ENCODE measurements at places on chromosomes 5 and 9.

DNA sequence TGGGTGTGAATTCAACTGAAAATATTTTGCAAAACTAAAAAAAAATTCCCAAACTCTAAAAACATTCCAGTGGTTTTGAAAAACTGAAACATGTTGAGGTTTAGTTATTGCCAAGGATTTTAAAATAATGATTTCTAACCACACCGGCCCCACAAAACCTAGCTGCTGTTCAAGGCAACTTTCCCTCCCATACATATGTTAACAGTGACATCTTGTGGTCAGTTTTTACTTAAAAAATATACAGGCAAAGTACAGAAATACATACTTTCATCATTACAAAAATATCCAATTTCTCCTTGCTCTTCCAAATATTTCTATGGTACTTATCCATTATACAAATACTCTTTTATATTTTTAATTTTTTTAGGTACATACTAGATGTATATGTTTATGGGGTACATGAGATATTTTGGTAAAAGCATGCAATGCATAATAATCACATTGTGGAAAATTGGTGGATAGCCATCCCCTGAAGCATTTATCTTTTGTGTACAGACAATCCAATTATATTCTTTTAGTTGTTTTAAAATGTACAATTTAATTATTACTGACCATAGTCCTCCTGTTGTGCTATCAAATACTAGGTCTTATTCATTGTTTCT lies 34.4 kb upstream of the MRPS30 start:
- peak; percentile 6 for DNase-seq

DNA sequence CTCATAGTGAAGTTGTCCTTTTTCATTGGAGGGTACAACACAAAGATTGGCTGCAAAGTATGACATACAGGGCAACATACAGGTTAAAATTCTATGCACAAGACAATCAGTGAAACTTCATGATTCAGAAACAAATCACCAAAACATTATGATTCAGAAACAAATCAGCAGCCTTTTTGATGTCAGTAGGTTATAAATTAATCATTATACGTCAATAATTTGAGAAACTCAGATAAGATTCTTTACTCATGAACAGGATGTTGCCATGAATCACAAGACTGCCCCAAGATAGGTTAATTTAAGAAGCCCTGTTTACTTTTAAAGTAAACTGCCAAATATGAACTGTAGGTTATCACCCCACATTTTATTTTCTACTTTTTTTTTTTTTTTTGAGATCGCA lies 62.2 kb upstream of the IL33 start:
- DNase-seq = no peak

- DNase-seq = no peak
Measured at GRCh38 chr5:177271113-177271512, 32.4 kb downstream of the RAB24 start.

DNA sequence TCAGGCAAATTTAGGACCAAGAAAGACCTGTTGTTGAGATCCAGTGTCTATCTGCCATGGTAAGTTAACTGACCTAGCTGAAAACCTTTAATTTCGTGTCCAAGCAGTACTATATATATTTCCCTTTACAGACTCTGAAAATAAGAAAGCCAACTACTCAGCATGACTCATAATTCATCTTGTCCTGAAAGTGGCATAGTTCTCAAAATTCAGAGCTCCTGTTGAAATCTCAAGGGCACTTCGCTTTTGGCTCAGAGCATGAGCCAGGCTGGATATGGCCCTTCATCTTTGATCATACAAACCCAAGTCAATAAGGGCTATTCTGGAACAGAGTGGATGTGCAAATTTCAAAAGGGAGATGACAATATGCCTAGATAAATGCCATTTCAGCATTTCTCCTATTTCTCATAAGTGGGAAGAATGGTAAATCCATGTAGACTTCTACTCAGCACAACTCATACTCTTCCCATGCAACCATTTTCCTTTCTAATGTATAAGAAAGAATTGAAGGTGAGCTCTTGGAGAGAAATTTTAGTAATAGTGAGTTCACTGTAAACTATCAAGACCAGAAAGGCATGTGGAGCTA lies 567.9 kb upstream of the DAB2 start:
- DNase-seq = no peak

DNA sequence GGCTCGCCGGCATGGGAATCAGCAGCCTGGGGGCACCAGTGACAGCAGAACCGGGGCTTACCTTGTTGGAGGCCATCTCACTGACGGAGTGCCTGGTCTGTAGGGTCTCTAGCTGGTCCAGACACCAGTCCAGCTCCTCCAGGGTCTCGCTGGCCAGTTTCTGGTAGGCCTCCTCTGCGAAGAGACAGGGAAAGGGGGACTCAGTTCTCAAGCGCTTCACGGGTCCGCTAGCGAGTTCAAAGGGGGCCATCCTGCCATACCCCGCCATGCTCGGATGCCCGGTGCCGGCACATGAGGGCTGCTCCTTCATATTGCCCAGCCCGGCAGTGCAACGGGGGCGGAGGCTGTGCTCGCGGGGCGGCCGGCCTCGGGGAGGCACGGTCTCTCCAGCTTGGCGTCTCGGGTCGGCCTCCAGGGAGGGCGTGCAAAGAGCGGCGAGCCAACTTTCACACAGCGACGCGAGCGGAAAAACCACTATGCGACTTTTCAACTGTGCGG lies 456.0 kb downstream of the RAB3C start:
- DNase-seq = no peak

GRCh38 chr5:148910686-148911361 lies 84.4 kb downstream of the ADRB2 start:
- no peak for DNase-seq

- peak; percentile 33 for DNase-seq
Measured at GRCh38 chr5:150665044-150665443, 4.0 kb downstream of the MYOZ3 start.

- DNase-seq = no peak
Measured at GRCh38 chr9:68843239-68843638, 138.2 kb downstream of the PIP5K1B start.

GRCh38 chr5:134383980-134384697 lies 12.8 kb downstream of the UBE2B start:
- DNase-seq = no peak

GRCh38 chr9:95935861-95936578 lies 60.5 kb downstream of the ERCC6L2 start:
- no peak for DNase-seq

DNA sequence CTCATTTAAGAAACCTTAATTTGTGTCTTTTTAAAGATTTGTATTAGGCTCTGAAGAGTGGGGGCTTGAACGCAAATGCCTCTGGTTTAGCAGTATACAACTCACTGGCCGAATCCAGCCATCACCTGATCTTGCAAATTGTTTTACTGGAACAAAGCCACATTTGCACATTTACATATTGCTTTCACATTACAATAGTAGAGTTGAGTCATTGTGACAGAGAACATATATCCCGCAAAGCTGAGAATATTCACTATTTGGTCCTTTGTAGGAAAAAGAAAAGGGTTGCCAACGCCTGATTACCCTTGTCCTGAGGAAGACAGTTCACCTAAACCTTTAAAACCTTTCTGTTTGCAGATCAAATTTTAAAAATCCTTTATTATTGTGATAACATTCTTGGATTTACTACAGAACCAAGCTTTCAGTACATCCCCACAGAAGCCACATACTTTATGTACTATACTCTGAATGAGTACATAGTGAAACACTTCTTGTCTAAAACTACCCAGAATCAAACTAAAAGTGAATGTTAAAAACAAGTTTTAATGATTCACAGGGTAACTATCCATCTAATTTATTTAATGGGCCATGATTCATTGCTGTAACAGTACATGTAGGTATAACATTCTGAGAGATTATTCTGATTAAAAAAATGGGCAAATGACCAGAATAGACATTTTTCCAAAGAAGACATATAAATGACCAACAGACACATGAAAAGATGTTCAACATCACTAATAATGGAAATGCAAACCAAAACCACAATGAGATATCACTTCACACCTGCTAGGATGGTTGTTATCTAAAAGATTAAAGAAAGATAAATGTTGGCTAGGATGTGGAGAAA lies 161.0 kb downstream of the SLC25A46 start:
- peak; percentile 23 for DNase-seq

DNA sequence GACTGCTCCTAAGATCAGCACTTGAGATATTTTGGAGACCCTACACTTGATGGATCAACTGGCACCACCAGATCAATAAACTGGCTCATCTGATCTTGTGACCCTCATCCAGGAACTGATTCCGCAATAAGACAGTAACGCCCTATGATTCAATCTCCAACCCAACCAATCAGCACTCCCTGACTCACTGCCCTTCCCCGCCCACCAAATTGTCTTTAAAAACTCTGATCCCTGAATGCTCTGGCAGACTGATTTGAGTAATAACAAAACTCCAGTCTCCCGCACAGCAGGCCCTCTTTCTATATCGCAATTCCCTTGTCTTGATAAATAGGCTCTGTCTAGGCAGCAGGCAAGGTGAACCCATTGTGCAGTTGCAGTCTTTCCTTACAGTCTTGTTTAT lies 677.0 kb downstream of the LRRC70 start:
- DNase-seq = no peak

DNA sequence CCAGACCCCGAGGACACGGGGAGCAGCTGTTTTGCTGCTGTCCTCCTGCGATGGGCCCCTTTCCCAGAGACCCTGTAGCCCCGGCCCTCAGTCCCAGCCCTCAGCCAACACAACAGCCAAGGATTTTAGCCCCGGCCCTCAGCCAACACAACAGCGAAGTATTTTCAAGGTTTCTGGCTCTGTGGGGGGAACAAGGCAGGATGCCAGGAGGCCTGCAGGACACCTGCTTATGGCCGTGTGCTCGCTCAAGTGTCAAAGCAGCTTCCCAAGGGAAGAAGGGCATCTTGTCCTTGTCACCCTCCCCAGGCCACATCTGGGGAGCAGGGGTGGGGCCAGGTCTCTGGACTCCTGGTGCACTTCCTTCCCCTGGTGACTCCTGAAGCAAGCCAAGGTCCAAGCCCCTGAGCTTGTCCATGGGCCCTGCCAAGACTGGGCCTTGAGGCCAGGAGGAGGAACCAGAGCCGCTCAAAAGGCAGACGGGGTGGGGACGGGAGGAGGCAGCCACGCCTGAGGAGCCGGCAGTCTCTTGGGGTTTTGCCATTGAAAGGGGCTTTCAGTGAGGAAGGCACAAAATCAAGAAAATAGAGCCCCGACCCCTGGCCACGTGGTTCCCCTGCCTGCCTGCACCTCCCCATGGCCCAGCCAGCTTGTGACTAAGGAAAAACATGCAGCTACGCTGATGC lies 10.8 kb downstream of the KCNT1 start:
- no peak for DNase-seq

- no peak for DNase-seq
Measured at GRCh38 chr5:14522721-14523120, 58.9 kb upstream of the OTULINL start.

DNA sequence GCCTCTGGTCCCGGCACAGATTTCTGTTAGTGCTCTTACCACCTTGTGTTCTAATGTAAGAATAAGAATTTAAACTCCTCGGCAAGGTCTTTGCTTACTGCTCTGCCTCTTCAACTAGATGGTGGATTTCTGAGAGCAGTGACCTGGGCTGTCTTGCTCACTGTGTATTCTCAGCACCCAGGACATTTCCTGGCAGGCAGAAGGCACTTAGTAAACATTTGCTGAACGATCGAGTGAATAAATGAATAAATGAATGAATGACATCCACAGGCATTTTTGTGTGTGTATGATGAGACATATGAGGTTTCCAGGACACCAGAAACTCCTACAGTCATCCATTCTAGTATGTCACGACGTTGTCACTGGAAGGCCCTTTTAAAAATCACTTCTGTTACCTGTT lies 143.2 kb downstream of the BOD1 start:
- no peak for DNase-seq

- DNase-seq = peak; percentile 35
Measured at GRCh38 chr5:127572930-127573329, 55.5 kb downstream of the PRRC1 start.

DNA sequence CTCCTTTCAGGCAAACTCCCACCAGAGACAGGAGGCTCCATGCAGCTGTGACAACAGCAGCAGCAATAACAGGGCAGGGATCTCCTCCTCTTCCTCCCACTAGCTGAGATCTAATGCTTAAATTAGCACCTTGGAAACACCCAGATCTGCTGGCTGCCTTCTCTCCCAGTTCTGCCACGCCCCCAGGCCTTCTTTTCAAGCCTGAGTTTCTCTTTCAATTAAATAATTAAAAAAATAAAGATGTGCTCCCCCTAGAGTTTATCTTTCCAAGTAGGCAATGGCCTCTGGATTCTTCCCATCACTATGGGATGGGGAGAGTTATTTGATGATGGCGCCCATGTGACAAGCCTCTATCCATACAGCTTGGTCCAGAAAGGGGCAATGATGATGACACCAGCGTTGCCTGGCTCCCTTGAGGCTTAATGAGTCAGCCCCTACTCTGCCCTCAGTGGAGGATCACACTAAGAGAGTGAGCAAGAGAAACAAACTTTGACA lies 3.8 kb downstream of the FAM219A start:
- DNase-seq = peak; percentile 47

DNA sequence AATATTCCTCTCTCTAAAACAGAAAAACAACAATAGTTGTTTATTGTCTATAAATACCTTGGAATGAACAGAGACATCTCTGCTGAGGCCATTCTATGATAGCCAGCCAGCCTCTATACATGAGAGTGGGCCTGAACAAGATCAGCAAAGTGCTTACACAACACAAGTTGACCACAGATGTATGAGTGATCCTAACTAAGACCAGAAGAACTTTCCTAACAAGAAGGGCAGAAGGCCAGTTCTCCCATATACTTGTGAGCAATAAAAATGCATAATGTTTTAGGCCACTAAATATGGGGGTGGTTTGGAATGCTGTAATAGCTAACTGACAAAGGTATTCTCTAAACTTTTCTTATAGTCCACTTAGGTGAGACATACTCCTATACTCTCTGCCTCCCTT lies 345.7 kb downstream of the SPATA31D1 start:
- no peak for DNase-seq

GRCh38 chr5:87277279-87277835 lies 9.7 kb downstream of the RASA1 start:
- DNase-seq = no peak

GRCh38 chr9:96317335-96317980 lies 15.5 kb upstream of the HSD17B3 start:
- peak; percentile 65 for DNase-seq

GRCh38 chr9:123290764-123291163 lies 22.4 kb upstream of the STRBP start:
- no peak for DNase-seq

DNA sequence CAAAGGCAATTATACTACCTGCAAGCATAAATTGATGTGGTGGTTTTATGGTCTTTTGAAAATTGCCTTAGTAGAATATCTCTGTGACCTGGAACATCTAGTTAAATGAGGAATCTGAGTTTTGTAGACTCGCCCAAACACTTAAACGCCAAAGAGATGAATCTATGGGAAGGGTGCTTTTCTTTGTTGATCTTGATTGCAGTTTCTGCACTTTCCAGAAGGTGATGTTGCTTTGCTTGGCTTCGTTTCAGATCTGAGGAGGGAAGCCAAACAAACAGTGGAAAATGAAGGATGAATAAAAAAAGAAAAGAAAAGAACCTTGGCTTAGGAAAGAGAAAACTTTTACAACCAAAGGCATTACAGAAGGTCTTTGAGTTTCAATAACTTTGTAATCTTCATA lies 1021.2 kb downstream of the NR2F1-AS1 start:
- DNase-seq = no peak

- no peak for DNase-seq
Measured at GRCh38 chr9:28158451-28158850, 585.2 kb upstream of the C9orf72 start.

GRCh38 chr9:113935677-113936380 lies 59.7 kb downstream of the ZNF618 start:
- DNase-seq = no peak

- no peak for DNase-seq
Measured at GRCh38 chr5:127386557-127386956, 96.0 kb downstream of the MEGF10 start.

GRCh38 chr5:58366461-58366860 lies 93.4 kb downstream of the PLK2 start:
- no peak for DNase-seq
